ENCODE measurements at places on chromosomes 12 and 14.

DNA sequence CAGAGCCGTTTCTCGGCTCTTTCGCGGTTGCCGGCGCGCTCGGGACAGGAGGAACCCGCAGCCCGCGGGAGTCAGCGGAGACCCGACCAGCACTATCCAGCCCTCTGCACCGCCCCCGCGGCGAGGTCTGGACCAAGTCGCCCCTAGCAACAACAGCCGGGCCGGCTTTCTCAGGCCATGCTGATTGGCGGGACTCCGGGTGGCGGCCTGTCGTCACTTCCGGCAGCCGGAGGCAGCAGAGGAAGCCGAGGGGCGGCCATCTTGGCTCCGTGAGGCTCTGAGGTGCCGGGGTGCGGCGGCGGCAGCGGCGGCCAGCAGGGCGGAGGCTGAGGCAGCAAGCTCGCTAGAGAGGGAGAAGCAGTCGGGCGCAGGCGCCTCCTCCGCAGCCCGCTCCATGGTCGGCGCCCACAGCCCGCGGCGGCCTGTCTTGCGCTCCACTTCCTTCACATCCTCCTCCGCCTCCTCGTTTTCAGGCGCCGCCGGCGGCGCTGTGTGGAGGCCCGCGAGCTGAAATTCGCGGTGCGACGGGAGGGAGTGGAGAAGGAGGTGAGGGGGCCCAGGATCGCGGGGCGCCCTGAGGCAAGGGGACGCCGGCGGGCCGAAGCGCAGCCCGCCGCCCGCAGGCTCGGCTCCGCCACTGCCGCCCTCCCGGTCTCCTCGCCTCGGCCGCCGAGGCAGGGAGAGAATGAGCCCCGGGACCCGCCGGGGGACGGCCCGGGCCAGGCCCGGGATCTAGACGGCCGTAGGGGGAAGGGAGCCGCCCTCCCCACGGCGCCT, at the start of gene MARK3:
MARK3 (plus strand) TSS at position 264 of the 777 bp plus-strand sequence. CDS start 615 bp downstream, outside the sequence.
- DNase-seq, result peak; percentile 97

GRCh38 chr14:84806622-84807021, 723.3 kb upstream of the FLRT2 start:
- no peak for DNase-seq

DNA sequence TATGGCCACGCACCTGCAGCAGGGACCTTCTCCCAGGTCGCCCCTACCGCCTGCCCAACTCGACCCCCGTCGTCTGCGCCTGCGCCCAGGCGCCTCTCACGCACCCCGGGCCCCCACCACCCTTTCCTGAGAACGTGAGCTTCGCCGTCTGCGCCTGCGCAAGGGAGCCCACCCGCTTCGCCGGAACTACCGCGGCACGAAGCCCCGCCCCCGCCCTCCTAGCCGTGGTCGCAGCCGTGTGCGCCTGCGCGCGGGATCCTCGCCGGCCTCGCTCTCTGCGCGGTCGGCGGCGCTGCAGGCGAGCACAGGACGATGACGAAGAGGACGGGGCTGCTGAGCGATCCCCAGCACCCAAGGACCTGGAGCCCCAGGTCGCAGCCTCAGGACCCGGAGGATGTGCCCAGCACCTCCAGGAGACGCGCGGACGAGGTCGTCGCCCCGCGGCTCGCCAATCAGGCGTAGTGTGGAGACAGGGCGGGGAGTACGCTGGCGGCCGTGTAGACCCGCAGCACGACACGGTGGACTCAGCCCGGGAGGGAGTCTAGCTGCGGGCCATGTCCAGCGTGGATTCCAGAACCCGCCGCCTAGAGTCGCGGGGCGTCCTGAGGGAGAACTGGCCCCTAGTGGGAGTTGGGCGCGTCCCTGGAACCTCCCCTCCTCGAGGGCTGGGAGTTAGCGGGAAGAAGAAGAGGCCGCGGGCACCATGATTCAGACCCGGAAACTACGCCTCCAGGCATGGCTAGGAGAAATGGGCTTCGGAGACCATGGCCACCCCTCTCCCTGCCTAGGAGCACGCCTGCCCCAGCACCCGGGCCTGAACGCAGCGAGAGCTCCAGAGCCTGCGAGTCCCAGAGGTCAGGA, 1120.8 kb upstream of the TMEM132C start:
- DNase-seq, result no peak

DNA sequence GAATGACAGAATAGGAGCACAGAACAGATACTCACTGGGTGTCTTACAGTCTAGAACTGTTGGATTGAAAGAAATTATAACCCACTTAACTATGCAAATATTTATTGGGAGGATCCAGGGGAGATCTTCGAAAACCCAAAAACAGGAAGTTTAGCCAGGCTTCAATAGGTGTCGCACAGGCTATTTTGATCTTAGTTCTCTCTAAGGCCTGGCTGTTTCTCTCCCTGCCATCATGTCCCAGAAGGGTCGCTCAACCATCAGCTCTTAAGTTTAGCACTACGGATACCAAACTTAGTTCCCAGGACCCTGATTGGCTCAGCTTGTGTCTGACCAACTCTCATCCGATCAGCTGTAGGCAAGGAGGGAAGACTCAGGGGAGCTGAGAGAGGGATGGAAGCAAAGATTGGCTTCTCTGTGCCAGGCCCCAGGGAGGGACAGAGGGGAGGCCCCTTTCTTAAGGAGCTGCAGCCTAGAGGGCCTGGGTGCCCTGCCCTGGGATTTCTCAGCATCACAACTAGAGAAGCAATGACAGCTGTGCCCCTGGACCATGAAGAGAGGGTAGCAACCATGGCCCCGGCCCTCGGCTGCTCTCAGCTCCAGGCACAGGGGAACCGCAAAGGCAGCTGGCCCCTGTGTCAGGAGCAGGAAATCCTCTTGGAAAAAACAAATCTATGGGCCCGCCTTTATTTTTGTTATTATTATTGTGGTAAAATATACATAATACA, 13.5 kb downstream of the PHETA1 start:
- DNase-seq, result no peak

DNA sequence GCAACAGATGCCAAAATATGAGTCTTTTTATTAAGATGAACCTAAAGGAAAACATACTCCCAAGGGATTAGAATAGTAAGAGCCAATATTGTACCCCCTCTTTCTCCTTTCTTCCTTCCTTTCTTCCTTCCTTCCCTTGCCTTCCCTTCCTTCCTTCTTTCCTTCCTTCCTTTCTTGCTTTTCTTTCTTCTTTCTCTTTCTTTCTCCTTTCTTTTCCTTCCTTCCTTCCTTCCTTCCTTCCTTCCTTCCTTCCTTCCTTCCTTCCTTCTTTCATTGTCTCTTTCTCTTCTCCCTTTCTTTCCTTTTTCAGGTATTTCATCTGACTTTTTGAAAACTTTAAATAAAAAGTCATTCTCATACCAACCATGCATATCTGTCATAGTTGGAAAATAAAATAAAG, 892.5 kb downstream of the LRFN5 start:
- no peak for DNase-seq

GRCh38 chr12:10974965-10975364, 11.7 kb downstream of the TAS2R50 start:
- peak; percentile 2 for DNase-seq

DNA sequence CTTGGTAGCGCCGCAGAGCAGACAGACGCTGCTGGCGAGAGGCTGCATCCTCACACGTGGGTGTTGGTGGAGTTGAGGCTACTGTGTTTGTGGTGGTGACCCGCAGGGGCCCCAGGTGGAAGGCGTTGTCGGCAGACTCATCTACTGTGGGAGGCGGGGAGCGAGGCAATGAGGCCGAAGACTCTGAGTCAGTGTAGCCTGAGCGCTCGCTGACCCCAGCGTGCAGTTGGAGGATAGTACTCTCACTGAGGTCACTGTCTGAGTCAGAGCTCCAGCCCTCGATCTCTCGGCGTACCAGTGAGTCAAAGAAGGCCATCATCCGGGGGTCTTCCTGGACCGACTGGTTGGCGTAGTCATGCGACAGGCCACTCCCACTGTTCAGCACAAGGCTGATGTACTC, 76.0 kb upstream of the ACTN1 start:
- DNase-seq, result no peak

DNA sequence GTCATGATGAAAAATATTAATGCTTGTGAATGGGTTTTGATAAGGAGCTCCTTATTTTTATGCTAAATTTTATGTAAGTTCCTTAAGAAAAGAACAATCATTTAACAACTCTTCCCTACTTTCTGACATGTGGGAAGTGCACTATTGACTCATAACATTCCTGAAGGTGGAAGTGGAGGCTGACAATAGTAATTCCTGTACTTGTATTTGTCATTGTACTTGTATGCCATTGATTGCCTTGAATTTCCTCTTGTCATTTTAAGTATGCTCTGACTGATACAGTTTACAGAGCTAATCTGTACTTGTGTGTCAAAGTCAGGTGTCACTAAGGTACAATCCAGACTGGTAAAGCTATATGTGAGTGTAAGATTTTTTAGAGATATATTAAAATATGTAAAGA, 440.0 kb downstream of the SLC16A7 start:
- no peak for DNase-seq

DNA sequence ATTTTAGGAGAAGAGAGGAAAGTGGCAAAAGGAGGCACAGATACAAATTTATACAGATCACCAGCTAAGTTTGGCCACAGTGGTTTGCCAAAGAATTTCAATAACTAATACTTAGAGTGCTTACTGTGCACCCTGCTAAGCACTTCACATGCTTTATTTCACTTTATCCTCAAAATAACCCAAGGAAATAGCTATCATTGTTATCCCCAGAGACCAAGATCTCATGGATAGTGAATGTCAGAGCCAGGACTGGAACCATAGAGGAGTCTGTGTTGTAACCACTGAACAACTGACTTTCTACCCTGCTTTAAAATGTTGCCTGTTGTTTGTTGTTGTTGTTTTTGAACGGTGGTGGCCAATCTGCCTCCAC, 1.3 kb upstream of the TCP11L2 start:
- DNase-seq, result no peak

- DNase-seq, result no peak
Measured at GRCh38 chr12:115700896-115701465, 576.5 kb downstream of the MED13L start.

GRCh38 chr14:36111822-36112583, 64.5 kb downstream of the PTCSC3 start:
- no peak for DNase-seq

DNA sequence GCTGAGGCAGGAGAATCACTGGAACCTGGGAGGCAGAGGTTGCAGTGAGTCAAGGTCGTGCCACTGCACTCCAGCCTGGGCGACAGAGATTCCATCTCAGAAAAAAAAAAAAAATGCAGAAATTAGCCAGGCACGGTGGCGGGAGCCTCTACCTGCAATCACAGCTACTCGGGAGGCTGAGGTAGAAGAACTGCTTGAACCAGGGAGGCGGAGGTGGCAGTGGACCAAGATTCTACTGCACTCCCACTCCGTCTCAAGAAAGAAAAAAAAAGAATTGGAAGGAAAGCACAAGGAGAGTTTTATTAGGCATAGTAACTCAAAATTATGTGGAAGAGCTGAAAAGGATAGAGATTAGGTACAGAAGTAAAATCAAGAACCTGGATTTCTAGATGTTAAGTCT, 20.8 kb upstream of the AMHR2 start:
- no peak for DNase-seq

DNA sequence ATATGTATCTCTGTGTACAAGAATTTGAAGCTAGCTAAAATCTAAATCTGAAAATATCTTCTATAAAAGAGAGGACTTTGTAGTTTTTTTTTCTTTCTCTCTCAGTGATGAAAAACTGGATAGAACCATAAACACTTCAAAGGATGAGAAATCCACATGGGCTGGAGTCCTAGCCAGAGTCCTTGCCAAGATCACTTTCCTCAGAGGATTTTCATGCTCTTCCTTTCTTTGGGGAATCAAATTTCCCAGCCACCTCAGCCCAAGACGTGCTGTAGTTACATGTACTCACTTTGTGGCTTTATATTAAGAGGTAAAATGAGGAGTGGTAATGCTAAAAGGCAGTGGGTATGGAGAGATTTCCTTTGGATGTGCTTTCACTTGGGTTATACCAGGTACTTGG, 110.3 kb downstream of the SLC38A1 start:
- DNase-seq, result no peak

DNA sequence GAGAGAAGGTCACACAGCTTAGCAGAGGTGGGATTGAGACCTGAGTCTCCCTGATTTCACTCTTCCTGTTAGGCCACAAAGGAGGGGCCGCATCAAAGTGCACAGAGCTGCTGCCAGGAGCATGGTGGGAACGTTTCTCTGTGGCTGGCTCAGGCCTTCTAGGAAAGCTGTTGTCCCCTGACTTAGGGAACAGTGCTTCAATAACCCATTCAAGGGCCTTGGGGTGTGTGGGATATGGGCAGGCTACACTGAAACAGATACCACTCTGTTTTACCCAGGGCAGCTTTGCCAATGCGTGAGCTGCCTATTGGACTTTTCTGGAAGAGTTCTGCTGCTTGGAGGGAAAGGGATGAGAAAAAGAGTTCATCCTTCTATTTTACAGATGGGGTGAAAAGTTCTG, 110.0 kb downstream of the ADCK1 start:
- DNase-seq, result no peak

DNA sequence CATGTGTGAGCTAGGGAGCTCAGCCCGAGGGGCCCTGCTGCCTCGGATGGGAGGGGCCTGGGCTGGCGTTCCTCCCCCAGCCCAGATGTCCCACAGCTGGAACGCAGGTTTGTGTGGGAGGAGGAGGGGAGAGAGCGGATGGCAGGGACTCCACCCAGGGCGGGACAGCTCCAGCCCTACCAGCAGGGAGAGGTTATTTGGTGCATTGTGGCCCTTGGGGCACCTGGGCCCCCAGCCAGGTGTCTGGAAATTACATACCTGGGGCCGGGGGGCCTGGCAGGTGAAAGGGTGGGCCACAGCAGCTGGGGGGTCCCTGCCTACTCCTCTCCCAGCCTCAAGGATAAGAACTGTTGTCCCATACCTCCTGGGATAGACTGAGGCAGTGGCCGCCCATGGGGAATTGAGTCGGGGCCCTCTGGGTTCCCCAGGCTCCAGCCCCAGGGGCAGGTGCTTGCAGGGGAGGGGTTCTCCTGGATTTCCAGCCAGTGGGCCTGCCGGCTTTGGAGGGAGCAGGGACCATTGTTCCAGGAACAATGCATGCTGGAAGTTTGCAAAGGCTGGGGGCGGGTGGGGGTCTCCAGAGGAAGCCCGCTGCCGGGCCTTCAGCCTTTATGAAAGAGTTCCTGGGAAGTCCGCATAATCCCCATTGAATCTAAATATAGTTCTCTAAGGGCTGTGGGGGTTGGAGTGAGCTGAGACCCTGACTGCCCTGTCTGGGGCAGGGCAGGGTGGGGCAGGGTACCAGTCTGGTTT, 1.2 kb downstream of the KIF26A start:
- DNase-seq, result peak; percentile 47

DNA sequence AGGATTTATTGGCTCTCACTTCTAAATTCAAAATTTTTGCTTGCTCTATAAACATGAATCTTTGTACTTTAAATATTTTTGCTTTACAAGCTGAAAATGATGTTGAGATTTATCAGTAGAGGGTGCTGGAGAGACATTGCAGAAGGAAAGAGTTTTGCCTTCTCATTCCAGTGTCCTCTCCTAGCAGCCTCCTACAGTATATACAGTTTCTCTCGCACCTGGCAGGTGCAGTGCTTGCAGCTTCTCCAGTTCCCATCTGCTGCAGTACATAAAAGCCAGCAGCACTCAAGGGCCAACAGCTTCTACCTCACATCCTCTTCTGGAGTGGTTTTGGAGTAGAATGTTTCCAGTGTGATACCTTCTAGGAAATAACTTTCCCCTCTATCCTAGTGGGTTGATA, 601.8 kb upstream of the ATXN7L3B start:
- DNase-seq, result peak; percentile 15

- no peak for DNase-seq
Measured at GRCh38 chr12:108432423-108433121, 82.5 kb upstream of the FICD start.

- peak; percentile 16 for DNase-seq
Measured at GRCh38 chr12:113762155-113762881, 203.8 kb downstream of the RBM19 start.
